Nephron progenitor cell (in vitro differentiated cells): ENCODE measurements at places on chromosomes 1 and 21.

DNA sequence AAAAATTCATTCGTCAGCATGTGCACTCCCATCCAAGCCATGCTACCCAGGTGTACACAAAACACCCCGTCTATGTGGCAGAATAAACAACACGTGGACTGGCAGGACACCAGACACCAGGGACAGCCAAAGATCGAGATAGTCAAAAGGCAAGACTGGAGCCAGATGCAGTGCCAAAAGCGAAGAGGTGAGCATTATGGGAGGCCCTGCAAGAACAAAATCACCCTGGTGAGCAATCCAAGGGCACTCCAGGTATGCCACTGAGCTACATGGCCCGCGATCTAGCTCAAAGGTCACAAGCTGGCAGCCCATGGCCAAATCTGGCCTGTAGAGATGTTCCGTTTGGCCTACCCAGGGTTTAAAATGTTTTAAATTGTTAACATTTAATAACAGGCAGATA lies 33.7 kb downstream of the PLPP3 start:
- DNase-seq, result no peak

DNA sequence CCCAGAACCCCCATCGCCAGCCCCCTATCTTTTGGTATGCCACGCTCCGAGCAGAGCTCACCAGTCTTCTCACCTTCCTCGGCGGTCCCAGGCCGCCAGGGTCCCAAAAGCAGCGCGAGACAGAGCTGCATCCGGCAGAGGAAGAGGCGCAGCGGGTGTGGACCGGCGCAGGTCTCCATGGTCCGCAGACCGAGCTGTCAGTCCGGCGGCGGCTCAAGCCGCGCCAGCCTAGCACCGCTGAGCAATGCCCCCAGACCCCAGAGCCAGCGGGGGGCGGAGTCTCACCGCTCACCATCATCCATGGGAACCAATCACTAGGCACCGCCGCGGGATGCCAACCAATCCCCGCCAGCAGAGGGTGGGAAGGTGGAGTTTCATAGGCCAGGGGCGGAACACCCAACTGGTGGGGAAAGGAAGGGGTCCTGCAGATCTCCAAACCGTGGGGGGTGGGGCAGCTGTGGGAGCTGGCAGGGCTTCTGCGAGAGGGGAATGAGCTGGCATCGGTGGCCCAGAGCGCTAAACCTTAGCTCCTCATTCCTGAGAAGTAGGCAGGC lies at the start of gene EPHA10:
Gene EPHA10 (minus strand): TSS at position 233 of the 554 bp plus-strand sequence. CDS start 54 bp downstream, at position 179.
- peak; percentile 26 for DNase-seq

DNA sequence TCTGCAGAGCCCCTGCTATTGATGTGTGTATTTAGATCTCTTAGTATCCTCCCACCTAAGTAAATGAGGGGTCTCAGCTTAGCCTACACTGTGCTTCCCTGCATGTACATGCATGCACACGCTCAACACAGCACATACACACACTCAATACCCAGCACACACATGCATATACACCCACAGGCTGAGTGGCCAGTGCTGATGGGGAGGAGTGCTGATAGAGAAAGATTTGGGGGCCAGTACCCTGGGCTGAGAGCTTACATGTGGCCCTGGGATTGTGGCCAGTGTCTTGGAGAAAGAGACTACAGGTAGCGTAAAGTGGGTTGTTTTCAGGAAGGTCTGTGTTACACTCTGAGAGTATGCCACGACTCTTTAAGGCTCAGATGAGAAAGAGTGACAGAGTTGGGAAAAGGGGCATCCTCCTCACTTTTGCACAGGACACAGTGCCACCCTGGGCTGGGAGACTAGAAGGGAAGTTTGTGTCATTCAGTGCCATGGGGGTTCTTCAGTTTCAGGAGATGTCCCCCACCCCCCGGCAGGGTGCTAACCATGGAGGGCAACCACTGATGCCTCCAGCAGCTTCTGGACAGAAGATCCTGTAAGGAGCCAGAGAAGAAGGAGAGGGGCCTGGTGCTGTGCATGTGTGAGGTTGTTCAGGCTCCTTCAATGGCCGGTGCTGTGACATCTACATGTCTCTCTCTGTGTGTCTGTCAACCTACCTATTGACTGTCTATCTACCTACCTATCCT lies 166.8 kb downstream of the RHOU start:
- DNase-seq, result no peak

- no peak for DNase-seq
Measured at GRCh38 chr21:39062196-39062595, 121.1 kb downstream of the PSMG1 start.

DNA sequence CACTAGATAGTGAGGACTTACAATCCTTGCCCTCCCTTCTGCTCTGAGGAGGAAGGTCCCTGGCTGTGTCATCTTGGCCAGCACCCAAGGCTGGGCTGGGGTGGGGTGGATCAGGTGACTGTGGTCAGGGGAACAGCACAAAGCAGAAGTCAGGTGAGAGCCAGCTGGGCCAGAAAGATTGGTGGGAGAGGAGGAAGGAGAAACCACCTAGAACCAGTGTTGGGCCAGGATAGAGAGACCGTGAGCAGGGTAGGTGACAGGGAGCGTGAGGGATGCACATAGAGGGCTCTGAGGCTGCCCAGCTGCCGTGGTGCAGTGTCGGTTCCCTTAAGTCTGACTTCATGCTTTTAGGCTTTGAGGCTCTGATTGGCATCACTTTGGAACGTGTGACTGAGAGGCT lies 22.7 kb downstream of the NCF2 start:
- no peak for DNase-seq

DNA sequence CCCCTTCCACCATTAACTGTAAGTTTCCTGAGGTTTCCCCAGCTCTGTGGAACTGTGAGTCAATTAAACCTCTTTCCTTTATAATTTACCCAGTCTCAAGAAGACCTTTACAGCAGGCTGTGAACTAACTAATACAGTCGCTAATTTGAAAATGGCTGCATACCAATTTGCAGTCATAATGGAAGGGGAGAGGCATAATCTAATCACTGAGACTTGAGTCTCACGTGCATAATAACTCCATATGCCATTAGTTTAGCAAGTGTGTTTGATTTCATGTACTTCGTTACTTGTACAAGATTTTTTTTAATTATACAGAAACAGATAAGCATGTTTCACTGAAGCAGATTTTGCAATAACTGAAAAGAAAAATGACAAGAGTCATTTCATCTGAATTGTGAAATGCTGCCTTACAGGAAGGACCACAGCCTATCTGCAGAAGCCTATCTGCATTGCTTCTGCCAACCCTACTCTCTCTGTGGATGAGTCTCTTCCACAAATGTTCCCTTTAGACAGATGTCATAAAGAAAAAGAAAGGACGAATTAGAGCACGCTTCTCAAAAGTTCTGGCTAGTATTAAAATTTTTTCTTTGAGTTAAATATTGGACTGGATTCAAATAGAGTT lies 99.1 kb downstream of the PTGER3 start:
- DNase-seq, result no peak

- no peak for DNase-seq
Measured at GRCh38 chr1:50157306-50157941, 48.7 kb downstream of the ELAVL4 start.

DNA sequence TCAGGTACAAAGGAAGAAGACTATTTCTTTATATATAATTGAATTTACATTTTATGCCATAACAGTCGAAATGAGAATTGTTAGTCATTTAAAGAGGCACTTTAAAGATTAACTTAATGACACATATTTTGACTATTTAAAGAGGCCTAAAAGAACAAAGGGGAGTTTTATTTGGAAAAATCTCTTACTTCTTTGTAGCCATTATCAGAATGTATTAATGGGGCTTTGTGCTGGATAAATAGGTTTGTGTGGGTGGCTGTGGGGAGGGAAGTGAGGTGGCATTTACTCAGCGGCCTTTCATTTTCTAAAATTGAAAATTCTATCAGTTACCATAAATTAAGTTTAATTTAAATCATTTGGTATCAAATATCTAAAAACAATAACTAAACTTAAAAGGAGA lies 462.2 kb upstream of the CXADR start:
- no peak for DNase-seq

DNA sequence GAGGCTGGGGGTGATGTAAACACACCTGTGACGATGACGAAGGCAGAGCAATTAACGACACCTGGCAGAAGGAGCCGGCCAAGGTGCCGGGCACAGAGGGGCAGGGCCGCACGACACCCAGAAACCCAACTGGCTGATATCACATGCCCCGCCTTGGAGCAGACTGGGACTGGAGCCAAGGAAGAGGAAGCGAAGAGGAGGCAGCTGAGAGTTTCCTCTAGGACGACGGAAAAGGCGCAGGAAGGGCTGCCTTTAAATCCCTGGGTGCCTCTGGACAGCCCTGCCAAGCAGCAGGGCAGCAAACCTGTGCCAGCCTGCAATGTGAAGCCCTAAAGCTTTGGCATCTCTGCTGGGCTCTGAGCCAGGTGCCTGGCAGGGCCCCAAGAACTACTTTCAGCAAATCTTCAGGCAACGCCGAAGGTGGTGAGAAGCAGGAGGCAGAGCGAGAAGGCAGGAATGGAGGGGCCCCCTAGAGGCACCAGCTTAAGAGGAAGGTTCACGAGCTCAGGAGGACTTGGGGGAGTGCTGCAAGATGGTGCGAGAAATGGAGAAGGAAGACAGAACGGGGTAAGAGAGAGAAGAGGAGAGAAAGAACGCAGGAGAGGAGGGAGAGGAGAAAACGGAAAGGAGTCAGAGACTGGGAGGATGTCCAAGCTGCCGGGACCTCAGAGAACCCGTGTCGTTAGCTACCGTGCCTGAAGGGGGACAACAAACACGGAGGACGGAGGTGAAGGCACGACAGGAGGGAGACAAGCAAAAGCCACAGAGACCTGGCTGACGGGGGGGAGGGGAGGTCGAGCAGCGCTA lies 25.3 kb upstream of the PEF1 start:
- no peak for DNase-seq

GRCh38 chr1:214990619-214991018 lies 91.9 kb upstream of the KCNK2 start:
- no peak for DNase-seq

DNA sequence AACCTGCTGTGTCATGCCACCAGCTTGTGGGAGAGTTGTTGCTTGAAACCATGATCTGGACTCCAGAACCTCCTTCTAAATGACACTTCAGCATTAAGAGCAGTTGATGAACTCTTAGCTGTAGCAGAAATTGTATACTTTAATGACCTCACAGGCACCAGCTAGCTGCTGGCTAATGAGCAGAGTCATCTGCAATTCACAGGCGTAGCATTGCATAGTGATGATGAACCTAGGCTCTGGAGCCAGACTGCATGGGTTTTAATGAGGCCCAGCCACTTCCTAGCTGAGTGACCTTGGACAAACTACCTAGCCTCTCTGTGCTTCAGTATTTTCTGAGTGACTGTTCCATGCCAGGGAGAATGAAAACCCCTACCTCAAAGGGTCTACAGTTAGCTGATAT lies 407.1 kb downstream of the LMO4 start:
- DNase-seq, result no peak
